ENCODE measurements at places on chromosomes 6 and 20.

DNA sequence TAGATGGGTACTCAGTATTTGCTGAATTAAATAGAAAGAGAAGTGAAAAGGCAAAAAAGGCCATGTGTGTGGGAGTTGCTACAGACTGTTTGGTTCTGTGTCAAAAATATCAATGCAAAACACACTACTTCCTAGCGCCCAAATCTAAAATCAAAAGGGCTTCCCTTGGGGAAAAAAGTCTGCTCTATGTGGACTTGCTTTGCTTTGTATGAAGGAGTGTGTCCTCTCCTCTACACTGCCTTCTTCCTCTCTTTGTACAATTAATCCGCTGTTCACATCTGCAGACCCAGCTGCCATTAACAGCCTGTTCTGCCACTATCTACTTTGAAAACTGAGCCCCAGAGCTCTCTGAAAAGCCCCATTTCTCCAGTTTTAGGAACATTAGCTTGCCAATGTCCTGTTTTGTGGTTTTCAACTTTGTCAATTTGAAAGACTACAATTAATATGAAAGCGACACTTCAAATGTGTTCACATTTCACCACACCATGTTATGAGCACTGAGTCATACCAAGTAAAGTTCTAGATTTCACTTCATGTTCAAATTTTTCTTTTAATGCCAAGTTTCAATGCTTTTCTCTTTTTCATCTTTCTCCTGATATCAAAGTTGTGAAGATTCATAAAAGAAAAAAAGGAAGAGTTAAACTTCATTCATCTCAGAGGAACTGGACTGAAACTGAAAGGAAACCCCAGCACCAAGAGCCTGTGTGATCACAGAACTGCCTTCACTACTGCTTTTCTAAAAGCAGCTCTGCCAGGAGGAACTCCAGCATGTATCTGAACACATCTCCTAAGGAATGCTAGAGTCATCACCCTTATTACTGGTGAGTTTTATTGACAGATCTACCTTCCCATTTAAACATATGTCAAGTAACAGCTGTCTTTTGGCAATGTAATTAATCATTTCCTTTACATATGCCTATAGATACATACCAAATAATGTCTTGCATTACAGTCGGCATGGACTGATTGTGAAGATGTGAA lies 102.6 kb downstream of the KIF13A start:
- DNase-seq: no peak

DNA sequence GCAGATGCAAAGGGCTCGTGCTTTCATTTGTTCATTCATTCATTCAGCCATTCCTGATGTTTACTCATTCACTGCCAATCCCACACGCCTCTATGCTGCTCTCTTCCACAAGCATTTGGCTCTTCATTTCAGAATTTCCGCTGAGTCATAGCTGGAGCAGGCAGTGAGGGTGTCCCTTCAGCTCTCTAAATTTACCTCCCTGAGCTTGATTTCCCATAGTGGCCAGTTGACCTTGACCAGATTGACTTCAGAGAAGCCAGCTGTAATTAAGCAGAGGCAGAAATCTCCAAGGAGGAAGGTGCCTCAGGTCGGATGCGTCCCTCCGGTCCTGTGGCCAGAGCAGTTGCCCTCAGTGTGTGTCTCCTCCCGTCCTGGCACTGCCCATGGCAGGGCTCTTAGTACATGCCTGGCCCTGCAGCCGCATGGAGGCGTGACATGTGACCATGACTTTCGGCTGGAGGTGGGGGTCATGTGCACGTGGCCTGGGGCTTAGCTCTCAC lies 267.2 kb upstream of the ECI2 start:
- peak; percentile 76 for DNase-seq

DNA sequence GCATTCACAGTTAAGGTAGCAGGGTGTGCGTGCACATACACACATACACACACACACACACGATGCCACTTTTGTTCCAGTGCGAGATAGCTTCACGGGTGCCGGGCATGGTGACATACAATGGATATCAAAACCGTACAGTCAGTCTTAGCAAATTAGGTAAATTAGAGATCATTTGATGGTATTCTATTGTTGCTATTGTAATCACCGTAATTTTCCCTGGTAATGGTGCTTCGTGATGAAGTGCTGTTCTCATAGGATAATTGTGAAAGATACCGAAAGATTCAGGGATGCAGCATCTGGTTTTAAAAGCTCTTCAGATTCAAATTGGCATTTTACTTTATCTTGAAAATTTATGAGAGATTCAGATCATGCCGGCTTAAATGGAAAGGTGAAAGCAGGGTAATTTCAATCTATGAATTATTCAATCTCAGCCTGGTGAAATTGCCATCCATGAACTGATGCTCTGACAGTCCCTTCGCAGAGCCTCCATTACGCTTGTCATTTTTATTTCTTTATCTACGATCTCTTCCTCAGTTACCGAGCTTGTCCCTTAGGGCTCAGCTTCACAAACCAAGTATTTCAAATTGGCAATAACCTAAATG lies 71.3 kb upstream of the SOX4 start:
- no peak for DNase-seq

GRCh38 chr6:91142154-91142553 lies 555.3 kb upstream of the MAP3K7 start:
- peak; percentile 13 for DNase-seq

DNA sequence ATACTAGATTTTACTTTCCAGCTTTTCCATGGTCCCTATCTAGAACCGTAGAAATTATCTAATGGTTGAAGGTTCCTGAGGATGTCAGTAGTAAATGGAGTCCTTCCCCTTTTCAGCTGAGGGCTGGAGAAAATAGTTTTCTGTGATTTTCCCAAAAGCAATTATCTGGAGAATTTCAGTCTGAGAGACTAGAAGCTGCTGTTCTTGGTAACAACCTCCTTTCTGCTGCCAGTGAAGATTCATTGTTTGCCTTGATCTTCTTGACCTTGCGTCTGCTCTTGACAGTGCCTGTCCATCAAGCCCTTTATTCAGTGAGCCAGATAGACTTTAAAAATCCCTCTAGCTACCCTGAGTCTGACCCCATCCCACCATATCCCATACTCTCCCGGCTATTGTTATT lies 73.1 kb downstream of the PHACTR2 start:
- no peak for DNase-seq

- DNase-seq: no peak
These were observed 6.0 kb downstream of the PCMT1 start for GRCh38 chr6:149755300-149756260.

GRCh38 chr6:85673198-85674139 lies 30.8 kb upstream of the SYNCRIP start:
- no peak for DNase-seq

DNA sequence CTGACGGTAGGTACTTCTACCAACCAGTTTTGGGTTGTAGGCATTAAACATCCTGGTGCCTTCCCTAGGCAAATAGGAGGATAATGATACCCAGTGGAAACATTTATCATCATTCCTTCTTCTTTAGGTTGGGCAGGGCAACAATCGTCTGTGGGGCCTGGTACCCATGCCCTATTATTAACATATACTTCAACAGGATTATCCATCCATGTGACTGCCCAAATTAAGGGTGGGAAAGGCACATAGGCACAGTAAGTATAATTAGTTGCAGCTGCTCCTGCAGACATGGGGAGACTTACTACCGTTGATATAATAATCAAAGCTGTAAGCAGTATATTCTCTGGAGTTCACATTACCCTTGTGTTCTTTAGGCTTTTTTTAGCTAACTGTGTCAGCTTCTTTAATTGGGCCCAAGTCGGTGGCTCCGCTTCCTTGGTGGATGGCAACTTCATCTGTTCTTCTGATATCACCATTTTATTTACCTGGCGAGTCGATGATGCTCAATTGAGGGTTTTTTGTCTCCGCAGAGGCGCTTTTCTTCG lies 16.8 kb downstream of the RPL7L1 start:
- no peak for DNase-seq

- DNase-seq: no peak
These were observed 4.0 kb upstream of the RIPOR3 start for GRCh38 chr20:50695135-50695872.

DNA sequence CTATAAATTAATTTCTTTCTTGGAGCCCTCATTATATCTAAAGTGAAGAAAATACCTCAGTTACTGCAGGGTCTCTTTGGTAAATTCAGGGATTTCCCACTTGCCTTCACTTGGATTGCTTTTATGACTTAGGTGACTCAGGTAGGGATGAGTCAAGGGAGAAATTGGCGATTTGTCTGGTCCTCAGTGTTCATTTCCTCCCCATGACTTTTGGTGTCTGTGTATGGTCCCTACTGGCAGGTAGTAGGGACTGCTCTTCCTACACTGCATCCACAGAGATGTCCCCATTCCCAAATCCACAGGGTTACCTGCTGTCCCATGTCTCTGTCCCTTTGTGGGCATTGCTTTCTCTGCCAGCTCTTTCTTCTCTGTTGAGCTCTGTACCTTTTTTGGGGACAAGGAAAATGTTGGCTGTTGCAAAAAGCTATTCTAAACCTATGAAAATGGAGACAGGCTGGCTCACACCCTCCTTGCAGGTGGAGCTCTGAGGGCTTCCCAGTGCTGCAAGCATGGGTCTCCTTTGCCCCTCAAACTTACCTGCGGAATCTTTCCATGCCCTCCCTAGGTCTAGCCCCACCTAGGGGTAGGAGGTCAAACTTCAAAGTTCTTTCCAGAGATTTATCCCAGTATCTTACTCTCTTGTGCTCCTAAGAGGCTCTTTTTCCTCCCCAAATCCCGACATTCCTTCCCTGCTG lies 211.9 kb downstream of the ZNF217 start:
- DNase-seq: no peak

GRCh38 chr20:5548902-5549599 lies 201.2 kb upstream of the SHLD1 start:
- DNase-seq: no peak

DNA sequence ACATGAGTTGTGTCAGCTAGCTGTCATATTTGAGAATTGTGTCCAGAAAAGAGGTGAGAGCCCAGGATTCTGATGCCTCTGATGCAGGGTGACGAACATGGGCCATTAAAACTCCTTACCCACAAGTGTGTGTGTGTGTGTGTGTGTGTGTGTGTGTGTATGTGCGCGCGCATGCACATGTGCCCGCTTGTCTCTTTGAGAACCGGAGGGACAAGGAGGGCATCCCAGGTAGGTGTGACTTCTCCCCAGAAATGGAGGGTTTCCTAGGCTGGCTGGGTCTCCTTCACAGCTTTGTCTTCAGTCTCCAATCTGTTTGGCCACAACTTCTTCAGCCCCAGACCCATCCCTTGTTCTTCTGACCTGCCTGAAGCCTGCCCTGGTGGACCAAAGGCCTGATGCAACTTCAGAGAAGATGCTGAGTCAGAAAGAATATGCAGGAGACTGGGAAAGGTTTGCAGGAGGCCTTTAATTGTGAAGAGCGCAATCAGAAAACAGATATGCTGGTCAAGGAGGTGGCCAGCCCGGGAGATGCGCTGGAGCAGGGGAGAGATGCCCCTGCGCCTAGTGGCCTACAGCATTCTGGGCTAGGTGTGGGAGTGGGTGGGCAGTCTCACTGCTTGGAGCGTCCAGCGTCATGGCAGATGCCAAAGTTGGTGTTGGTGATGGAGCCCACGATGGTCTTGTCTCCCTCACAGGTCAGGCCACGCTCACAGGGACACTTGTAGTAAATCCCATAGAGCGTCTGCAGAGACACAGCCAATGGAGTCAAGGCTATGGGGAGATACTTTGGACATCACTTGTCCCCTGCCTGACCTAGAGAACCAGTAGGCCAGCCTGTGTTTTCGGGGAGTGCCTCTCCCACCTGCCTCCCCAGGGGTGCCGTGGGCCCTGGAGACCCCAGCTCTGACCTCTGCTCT lies 2.3 kb downstream of the CLPS start:
- DNase-seq: no peak

DNA sequence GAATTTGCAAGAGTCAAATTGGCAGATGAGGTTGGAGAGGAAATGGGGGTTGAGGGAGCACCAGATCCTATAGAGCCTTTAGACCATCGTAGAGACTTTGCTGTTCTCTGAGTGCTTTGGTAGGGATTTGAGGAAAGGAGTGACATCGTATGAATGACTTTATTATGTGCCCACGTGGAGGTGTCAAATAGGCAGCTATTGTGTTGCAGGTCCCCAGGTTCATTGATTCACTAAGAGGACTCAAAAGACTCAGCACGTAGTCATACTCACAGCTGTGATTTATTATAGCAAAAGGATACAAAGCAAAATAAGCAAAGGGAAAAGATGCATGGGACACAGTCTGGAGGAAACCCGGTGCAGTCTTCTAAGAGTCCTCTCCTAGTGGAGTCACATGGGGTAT lies 2.2 kb downstream of the MTRES1 start:
- DNase-seq: no peak

DNA sequence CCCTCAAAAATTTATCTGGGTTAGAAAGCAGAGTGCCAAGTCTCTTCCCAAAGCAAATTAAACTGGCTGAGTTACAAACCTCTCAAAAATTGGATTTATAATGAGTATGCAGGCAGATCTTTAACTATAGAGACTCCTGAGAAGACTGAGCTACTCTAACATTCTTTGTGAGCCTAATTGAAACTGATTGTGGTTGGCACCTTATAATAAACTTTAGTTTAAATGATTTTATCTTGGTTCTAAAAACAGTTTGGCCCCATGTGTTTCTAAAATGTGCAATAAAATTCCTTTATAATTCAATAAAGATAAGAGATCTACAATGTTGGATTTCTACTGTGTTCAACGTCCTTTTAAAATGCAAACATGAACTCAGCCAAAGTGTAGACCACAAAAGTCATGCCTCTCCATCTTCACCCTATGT lies 480.2 kb upstream of the RNF217 start:
- no peak for DNase-seq

DNA sequence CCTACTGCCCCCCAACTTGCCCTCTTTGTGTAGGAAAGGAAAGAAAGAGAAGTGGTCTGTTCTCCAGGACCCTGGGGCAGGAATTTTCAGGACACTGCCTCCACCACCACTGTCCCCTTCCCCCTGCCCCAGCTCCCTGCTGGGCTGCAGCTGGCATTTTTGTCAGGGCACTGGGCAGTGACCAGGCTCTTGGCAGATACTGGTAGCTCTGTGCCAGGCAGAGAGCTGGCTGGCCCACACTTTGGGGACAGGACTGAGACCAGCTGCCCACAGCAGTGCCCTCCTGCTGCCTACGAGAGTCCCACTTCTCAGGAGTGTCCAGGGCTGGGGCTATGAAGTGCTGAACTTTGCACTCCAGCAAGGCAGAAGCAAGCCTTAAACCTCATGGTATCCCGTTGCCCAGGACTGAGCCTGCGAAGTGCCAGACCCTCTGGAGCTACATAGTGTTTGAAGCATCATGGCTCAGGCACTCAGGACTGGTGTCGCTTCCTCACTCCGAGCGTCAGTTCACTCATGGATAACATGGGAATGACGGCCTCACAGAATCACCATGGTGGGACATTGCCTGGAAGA lies 19.3 kb downstream of the SLC13A3 start:
- no peak for DNase-seq

DNA sequence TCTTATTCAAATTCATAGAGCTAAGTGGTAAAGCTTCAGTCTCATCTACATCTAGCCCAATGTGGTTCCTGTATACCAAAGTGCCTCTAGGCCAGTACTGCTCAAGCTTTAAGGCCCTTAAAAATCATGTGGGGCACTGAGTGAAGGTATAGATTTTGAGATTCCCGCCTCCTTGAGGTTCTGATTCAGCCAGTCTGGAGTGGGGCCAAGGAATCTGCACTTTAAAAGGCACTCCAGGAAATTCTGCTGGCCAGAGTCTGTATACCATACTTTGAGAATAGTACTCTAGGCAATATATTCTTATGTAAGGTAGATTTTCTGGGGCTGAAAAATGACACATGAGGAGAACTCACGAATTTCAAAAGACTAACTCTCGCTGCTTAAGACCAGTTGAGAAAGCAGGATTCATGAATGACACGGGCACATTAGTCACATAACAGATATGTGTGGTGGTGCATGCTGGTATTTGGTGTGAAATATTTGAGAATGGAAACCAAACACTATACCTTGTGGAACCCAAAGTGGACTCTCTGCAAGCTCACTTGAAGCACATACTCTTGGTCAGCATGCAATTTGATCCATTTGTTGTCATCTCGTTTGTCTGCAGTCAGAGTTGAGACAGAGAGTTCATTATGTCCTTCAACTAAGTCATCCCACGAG lies 47.6 kb upstream of the SIM1 start:
- DNase-seq: peak; percentile 82
